GF-D8 (cell line): ENCODE measurements at places on chromosomes 16 and 17.

DNA sequence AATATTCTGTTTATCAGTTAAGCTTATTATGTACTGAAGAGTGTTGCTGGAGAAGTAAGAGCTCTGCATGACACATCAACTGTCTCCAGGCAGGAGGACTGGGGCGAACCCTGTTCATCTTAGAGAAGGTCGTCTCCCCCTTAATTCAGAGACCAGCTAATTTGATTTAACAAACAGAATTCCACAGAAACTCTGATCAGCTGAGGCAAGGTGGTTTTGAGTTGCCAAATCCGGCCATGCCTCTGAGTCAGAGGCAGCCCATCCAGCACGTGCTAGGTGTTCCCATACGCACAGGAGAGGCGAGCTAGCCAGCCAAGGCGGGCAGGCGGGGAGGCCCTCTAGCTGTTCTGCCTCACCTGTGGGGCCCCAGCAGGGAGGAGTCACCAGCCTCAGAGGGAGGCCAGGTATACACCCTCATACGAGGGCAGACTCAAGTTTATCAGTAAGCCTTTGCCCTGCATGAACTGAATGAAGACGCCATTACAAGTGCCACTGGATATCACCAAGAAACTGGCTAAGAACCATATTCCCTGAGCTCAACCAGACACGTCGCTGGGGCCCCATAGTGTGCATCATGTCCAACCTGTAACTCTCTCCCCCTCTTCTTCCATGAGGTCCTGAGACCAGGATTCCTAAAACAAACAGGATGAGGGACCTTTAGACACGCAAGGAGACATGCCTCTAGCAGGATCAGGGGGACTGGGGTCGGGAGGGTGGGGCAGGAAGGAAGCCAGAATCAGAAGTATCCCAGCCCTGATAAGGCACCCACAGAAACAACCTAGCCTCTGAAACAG lies 25.7 kb downstream of the STAT5A start:
- DNase-seq = no peak

- DNase-seq = no peak
Measured at GRCh38 chr16:4217204-4218131, 24.4 kb downstream of the SRL start.

DNA sequence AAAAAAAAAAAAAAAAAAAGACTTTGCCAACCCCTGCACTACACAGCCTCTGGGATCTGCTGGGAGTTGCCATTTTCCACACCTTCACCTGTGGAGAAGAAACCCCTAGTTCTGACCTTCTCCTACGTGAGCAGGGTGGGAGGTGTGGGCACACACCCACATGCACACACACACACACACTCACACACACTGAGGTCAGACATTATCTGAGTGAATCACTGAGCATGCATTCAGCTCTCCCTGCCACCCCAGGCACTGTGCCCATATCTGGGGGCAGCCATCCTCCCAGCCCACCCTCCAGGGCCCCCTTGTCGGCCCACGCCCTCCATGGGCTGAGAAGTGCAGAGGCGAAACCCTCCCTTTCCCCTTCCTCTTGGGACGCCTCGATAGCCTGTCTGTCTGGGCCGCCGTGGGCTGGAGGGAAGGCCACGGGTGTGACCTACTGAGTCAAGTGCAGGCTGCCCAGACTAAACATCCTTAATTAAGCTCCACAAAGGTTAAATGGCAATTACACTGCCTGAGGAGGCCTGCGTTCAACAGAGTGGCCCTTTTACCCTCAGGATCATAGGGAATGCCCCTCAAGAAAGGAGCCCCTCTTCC lies 143.8 kb downstream of the C16orf95 start:
- no peak for DNase-seq

DNA sequence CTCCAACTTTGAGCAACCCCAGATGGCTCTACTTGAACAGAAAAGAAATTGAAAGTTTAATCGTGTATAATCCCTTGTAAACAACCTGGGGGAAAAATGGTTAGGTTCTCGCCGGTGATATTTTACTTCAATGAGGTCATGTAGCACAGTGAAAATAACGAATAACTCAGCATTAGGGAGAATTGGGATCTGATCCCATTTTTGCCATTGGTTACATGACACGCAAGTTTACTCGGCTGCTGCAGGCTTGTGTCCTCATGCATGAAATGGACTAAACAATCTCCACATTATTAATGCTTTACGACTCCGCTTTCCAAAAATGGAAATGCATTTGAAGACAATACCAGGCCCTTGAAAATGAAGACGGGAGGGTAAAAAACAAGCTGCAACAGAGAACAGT lies 45.5 kb upstream of the LRRC37A3 start:
- no peak for DNase-seq

GRCh38 chr17:77160091-77160874 lies 19.5 kb downstream of the SEC14L1 start:
- DNase-seq = no peak

GRCh38 chr16:73427164-73427563 lies 379.2 kb upstream of the ZFHX3 start:
- no peak for DNase-seq
